ENCODE measurements at places on chromosomes 1 and 21. TPM values are rescaled to one million over a fixed set of nuclear protein-coding genes. Genes with fewer than 3 reads are reported as not detected.

ANKRD35 gene
- 0.93 TPM for polyA plus RNA-seq

NID1 gene
- 76.0 TPM for polyA plus RNA-seq

C1orf53 gene
- 8.2 TPM for polyA plus RNA-seq

AMY1A gene
- not detected for polyA plus RNA-seq

KIF26B gene
- 3.9 TPM for polyA plus RNA-seq

PPIAL4G gene
- 0.04 TPM for polyA plus RNA-seq

FBLIM1 gene
- 76.8 TPM for polyA plus RNA-seq

VHLL gene
- polyA plus RNA-seq: not detected

ILDR2 gene
- 1.7 TPM for polyA plus RNA-seq

IL12RB2 gene
- polyA plus RNA-seq: 1.1 TPM

AK4 gene
- polyA plus RNA-seq: 16.5 TPM

SMIM1 gene
- polyA plus RNA-seq: 66.0 TPM

GRCh38 chr1:211900441-211900840 lies 69.9 kb upstream of the LPGAT1 start:
- no peak overlapping the region for H3K4me3 ChIP-seq
- DNase-seq: no peak
- peaks cover 32% of the 10 kb centered on the region for H3K4me1 ChIP-seq
- H3K27ac ChIP-seq: no peak overlapping the region
- H3K36me3 ChIP-seq: no peaks in the 10 kb centered on the region

DNA sequence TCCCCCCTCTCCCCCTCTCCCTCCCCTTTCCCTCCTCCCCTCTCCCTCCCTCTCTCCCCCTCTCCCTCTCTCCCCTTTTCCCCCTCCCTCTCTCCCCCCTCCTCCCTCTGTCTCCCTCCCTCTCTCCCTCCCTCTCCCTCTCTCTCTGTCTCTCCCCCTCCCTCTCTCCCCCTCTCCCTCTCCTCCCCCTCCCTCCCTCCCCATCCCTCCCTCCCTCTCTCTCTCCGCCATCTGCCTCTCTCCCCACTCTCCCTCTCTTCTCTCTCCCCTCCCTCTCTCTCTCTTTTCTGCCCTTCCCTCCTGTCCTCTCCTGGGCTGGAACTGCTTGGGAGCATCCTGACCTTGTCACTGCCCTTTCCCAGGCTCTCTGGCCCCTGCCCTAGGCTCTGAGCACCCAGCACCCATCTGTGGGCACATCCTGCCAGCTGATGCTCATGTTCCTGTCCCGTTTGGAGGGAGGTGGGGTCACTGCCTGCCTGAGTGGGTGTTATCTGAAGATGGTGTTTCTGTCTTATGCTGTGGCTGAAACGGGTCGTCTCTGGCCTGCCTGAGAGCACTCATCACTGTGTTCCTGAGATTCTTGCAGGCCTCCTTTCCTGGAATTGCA lies 10.8 kb downstream of the FTCD start:
- H3K4me3 ChIP-seq: no peak overlapping the region
- H3K4me1 ChIP-seq: peaks cover 20% of the 10 kb centered on the region
- no peak for DNase-seq

DNA sequence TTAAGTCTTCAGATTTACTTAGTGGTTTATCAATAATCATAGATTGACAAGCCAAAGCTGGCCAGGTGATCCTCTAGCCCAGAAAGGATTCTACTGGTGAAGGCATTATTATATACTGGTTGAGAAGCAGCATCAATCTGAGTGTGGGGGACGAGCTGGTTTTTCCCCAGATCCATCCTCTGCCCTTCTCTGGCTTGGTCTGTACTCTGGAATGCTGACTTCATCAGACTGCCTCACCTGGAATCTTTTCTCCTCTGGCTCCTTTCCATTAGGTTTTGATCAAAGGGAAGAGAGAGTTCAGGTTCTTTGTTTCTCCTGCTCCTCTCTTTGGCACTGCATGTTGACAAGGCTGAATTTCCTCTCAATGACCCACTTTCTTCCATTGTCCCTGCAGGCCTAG lies 93.9 kb downstream of the KCTD3 start:
- H3K4me1 ChIP-seq: no peaks in the 10 kb centered on the region
- no peak overlapping the region for H3K27ac ChIP-seq
- no peaks in the 10 kb centered on the region for H3K36me3 ChIP-seq
- DNase-seq: no peak
- no peaks in the 10 kb centered on the region for H3K27me3 ChIP-seq

DNA sequence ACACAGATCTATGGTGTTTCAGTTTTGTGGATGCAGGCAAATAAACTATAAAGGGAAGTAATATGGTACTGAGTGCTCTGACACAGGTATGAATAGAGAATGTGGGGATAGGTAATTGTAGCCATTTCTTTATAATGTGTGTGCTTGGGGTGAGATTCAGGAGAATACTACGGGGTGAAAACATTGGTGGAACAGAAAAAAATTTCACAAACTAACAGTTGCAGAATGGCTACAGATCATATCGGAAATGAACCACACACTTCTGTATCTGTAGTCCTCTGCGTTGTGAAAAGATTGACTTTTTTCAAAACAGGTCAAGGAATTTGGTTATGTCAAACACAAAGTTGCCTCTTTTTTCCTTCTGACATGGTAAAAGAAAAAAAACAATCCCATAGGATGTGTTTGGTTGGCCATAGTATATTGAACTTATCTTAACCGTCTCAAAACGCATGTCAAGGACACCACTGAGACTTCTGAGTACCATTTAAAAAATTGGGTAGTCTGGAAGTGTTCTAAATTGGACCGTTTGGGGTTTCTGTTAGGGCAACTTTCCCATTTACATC lies 1.1 kb upstream of the CDC73 start:
- H3K4me3 ChIP-seq: no peak overlapping the region
- H3K27me3 ChIP-seq: no peaks in the 10 kb centered on the region
- H3K27ac ChIP-seq: no peak overlapping the region
- H3K36me3 ChIP-seq: peaks cover 8% of the 10 kb centered on the region
- H3K4me1 ChIP-seq: peaks cover 10% of the 10 kb centered on the region

DNA sequence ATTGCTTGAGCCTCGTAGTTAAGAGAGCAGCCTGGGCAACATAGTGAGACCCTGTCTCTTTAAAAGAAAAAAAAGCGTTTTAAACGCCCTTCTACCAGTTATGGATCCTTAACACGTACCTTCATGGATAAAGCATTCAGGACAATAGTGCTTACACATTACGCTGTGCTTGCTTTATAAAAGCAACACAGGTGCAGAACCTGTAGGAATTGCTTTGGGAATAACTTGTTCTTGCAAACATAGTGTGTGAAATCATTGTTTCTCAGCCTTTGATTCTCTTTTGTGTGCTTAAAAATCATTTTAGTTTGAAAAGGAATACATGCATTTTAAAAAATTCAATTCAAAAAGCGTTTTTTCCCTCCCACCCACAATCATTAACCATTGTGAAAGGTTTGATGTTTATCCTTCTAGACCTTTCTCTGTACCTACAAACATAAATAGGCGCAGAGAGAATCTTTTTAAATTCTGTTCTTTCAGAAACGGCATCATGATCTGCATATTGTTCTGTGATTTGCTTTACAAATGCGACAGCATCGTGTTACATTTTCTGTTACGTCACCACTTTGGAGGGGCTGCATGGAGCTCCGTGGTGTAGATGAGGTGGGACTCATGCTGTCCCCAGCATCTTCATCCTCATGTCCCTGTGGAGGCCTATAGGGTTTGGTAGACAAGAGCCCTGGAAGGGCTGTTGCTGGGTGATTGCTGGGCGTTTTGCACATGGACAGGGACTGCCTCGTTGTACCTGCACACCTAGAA lies 54.6 kb downstream of the SPSB1 start:
- H3K4me1 ChIP-seq: peaks cover 10% of the 10 kb centered on the region
- H3K27ac ChIP-seq: no peak overlapping the region
- H3K36me3 ChIP-seq: peaks cover 8% of the 10 kb centered on the region
- no peaks in the 10 kb centered on the region for H3K27me3 ChIP-seq
- no peak overlapping the region for H3K4me3 ChIP-seq

DNA sequence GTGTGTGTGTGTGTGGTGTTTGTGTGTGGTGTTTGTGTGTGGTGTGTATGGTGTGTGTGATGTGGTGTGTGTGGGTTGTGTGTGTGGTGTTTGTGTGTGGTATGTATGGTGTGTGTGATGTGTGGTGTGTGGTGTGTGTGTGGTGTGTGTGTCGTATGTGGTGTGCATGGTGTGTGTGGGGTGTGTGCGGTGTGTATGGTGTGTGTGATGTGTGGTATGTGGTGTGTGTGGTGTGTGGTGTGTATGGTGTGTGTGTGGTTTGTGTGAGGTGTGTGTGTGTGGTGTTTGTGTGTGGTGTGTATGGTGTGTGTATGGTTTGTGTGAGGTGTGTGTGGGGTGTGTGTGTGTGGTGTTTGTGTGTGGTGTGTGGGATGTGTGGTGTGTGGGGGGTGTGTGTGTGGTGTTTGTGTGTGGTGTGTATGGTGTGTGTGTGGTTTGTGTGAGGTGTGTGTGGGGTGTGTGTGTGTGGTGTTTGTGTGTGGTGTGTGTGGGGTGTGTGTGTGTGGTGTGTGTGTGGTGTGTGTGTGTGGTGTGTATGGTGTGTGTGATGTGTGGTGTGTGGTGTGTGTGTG lies 106.2 kb upstream of the ADAR start:
- peaks cover 1% of the 10 kb centered on the region for H3K27me3 ChIP-seq
- H3K4me3 ChIP-seq: no peak overlapping the region
- DNase-seq: no peak
- H3K36me3 ChIP-seq: peaks cover 3% of the 10 kb centered on the region
- no peak overlapping the region for H3K27ac ChIP-seq

DNA sequence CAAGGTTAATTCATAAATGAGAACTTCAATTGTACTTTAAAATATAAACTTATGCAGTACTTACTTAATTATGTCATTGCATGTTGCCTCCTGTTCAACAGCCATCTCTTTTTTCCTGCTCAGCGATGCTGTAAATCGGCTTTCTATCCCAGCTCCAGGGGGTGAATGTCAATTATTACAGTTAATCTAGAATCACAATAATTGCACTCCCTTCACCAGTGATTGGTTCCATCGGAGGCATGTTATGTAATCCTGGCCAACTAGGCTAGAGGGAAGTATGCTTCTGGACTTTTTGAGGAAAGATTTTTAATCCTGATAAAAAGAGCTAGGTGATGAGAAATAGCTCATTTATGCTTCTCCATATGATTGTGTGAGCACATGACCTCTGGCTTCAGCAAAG lies 53.8 kb upstream of the SGIP1 start:
- H3K36me3 ChIP-seq: no peaks in the 10 kb centered on the region
- no peaks in the 10 kb centered on the region for H3K4me1 ChIP-seq
- no peak for DNase-seq
- H3K4me3 ChIP-seq: no peak overlapping the region
- H3K27me3 ChIP-seq: no peaks in the 10 kb centered on the region
- H3K27ac ChIP-seq: no peak overlapping the region

DNA sequence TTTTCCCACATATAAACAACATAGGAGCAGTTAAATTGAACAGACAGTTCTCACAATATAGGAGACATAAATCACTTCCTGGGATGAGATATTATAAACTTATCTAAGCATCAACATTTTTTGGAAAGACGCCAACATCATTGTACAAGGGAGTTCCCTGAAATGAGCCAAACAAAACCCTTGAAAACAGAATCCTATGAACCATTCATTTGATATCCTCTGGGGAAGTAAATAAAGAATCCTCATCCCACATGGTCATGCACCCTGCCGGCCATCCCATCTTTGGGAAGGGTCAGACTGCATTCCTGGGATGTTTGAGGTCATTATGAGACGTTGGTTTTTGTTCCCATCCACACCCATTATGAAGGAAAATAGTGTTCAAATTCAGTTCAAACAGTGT lies 111.8 kb upstream of the USP25 start:
- no peak overlapping the region for H3K27ac ChIP-seq
- no peak overlapping the region for H3K4me3 ChIP-seq
- no peaks in the 10 kb centered on the region for H3K27me3 ChIP-seq

DNA sequence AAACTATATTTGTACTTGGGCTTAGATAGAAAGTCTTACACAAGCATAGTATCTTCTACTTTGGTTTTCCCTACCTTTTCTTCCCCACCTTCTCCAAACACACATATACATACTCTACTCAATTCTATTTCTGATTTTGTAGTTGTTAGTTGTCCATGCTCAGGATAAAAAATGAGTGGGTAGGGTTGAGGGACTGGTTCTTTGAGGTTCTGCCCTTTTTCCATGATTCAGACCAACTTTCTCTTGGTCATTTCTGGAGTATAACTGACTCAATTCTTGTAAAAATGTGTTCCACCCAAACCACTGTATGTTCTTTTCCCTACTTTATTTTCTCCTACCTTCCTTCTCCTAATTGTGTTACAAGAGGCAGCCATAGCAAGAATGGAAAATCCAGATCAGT lies 3.3 kb downstream of the CFAP126 start:
- no peaks in the 10 kb centered on the region for H3K4me1 ChIP-seq
- H3K4me3 ChIP-seq: no peak overlapping the region
- peaks cover 37% of the 10 kb centered on the region for H3K36me3 ChIP-seq

- H3K27me3 ChIP-seq: no peaks in the 10 kb centered on the region
- no peaks in the 10 kb centered on the region for H3K4me1 ChIP-seq
- H3K36me3 ChIP-seq: no peaks in the 10 kb centered on the region
- DNase-seq: no peak
- no peak overlapping the region for H3K27ac ChIP-seq
Measured at GRCh38 chr1:62593825-62594394, 3.4 kb upstream of the ANGPTL3 start.

- H3K4me3 ChIP-seq: no peak overlapping the region
- H3K36me3 ChIP-seq: no peaks in the 10 kb centered on the region
- peaks cover 3% of the 10 kb centered on the region for H3K4me1 ChIP-seq
- no peak for DNase-seq
Measured at GRCh38 chr1:226823643-226824042, 46.8 kb upstream of the PSEN2 start.

GRCh38 chr1:203703586-203703985 lies 61.4 kb upstream of the LAX1 start:
- peak overlapping the region; percentile 41 for H3K27ac ChIP-seq
- DNase-seq: no peak
- no peaks in the 10 kb centered on the region for H3K27me3 ChIP-seq
- peaks cover 18% of the 10 kb centered on the region for H3K4me1 ChIP-seq
- H3K4me3 ChIP-seq: no peak overlapping the region
- H3K36me3 ChIP-seq: peaks cover 67% of the 10 kb centered on the region

DNA sequence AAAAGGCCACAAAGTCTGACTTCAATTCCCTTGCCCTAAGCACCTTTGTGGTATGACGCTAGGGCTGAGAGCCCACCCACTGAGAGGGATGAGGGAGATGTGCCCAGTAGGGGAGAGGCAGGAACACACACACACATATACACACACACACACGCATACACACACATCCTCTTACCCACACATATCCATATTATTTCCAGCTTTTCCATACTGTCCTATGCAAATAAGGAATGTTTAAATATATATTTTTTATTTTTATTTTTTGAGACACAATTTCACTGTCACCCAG lies 3.0 kb downstream of the RAB25 start:
- H3K4me3 ChIP-seq: no peak overlapping the region
- no peak overlapping the region for H3K27ac ChIP-seq
- no peak for DNase-seq
- peaks cover 4% of the 10 kb centered on the region for H3K4me1 ChIP-seq

Measured in large intestine (tissue), 12 donors.